Activated CD4-positive, CD25-positive, alpha-beta regulatory T cell treated with anti-CD3 and anti-CD28 coated beads, Interleukin-2, amount 50 U/mL, for 72 hours (primary cell): ENCODE measurements at places on chromosomes 6 and 20.

GRCh38 chr20:33697129-33697528 is 10.9 kb upstream of the E2F1 start:
- DNase-seq, result no peak

DNA sequence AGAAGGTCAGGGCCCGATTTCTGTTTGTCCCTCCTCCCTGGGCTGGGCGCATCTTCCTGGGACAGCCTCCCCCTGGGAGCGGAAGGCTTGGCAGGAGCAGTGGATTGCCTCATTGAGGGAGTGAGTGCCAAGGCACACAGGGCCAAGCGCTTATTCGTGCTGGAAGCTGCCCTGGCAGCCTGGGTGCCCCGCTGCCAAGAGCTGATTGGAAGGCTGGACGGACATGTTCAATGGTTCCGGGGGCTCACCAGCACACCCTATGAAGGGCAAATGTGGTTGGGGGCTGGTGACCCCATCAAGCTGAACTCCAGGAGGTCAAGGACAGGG is 10.3 kb upstream of the ZNF831 start:
- no peak for DNase-seq

- peak; percentile 40 for DNase-seq
These were observed 30.0 kb upstream of the ZNF217 start for GRCh38 chr20:53623454-53624211.

GRCh38 chr6:40582892-40583291 is 4.3 kb downstream of the LRFN2 start:
- DNase-seq, result no peak

GRCh38 chr20:38838326-38838725 is 32.8 kb downstream of the PPP1R16B start:
- no peak for DNase-seq

- DNase-seq, result no peak
These were observed 922.8 kb downstream of the QKI start for GRCh38 chr6:164337024-164337924.

- peak; percentile 44 for DNase-seq
These were observed 112.6 kb upstream of the RALGAPA2 start for GRCh38 chr20:20824924-20825584.

- DNase-seq, result no peak
These were observed 347.1 kb upstream of the MANEA start for GRCh38 chr6:95230071-95230740.

DNA sequence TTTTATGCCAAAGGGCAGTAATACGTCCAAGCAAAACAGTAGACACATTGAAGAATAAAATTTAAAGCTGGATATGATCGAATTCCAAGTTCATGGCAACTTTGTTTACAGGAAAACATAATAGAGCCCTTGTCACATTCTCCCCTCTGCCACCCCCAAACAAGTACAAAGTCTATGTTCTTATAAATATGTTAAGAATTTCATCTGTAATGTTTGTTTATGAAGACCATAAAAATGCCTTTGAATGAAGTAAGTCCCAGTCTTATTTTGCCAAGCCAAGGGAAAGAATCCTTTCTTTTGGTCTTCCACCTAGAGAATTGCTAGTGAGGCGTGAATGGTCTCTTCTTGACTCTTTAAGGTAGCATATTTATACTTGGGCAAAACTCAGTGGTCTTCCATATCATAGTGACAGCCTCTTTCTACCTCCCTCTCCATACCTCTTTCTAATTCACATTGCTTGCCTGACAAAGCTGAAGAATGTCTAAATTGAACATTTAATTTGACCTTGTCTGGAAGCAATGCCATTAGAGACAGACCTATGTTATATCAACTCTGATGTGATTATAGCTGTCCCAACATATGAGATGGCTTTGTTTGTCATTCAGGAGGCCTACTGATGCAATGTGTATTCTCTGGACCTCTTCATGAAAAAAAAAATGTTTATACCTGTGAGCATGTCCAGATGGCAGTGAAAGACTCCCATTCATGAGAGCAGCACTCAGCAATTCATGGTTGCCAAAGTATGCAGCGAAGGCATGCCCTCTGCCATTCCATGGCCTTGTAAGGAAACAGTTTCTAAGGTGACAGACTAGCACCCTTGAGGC is 70.6 kb upstream of the CCN2 start:
- no peak for DNase-seq

DNA sequence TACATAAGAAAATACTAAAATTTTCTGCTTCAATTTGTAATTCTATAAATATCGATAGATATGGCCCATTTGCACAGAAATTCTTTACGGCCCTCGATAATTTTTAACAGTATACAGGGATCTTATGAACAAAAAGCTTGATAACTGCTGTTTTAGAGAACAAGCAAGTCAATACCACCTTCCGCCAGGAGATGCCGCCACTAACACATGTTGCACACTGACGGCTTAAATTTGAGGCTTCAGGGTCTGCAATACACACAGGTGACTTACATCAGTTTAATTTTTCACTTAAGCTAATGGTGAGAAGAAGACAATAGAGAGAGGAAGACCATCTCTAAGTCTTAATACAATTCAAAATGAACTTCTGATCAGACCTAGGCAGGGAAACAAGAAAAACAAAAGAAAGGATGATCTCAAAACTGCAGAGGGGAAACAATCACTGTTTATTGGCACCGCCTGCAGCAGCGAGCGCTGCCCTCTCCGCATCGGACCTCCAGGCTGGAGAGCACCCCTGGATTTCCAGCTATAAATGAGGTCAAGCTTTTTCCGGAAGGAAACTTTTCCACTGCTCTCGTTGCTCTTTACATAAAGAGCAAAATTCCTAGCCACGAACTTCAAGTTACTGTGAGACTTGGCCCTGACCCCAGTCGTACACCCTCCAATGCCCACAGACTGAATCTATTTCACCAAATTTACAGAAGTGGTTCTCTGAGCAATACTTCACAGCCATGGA is 53.9 kb downstream of the OTOR start:
- DNase-seq, result peak; percentile 56

DNA sequence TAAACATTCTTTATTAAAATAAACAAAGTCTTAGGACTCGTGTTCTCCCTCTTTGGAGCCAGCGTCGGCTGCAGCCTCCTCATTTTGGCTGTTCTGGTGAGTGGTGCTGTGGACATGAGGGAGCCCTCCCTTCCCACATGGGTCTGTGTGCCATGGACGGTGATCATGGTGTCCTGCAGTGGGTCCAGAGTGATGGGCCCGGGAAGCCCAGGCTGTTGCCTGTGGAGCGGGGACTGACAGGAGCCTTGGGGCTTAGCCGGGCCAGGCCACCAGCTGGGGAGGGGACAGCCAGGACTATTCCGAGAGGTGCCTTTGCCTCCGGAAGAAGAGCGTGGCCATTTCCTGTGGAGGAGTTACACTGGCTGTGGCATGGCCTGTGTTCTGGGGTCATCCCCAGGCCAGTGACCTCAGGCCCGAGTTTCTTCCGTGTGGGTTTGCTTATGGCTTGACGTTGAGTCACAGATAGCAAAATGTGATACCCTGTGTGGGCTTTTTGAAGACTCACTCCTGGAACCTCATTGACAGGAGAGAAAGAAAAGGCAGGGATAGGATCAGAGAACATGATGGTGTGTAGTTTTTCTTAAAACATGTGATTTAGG is 153.4 kb downstream of the DTNBP1 start:
- DNase-seq, result no peak

DNA sequence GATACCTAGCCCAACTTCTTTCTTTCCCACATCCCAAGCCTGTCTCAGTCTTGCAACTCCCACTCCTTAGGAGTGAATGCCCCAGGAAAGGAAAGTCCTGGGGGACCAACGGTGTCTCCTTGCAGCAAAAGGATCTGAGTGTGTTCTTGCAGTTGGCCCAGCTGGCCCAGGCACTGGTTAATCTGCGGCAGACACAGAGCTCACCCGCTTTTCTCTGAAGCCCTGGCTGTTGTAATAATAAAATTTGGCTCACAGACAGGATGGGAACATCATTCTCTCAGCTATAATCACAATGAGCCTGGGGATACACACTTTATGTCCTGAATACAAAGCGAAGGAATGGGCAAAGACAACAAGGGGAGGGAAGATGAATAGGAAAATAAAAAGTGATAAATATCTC is 287.0 kb upstream of the PRND start:
- DNase-seq, result no peak

GRCh38 chr6:25366903-25367545 is 87.8 kb downstream of the CARMIL1 start:
- no peak for DNase-seq

DNA sequence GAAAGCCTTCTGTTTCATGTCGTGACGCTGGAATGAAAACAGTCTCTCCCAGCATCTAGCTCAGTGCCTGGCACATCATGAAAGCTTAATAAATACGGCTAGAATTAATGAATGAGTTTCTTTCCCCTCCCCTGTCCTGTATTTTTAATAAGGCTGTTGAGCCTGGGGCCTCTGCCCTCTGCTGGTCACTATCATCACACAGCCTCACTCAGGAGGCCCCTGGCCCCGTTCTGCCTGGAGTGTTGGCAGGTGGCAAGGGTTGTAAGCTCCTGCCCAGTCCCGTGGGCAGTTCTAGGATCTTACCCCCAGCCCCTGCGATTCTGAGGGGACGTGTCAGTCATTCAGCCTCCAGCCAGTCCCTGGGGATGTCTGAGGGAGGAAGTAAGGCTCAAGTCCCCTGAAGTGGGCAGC is 41.4 kb downstream of the PHACTR3 start:
- no peak for DNase-seq

GRCh38 chr6:121523628-121524027 is 88.2 kb downstream of the GJA1 start:
- DNase-seq, result no peak

- no peak for DNase-seq
These were observed 222.5 kb downstream of the FRK start for GRCh38 chr6:115838216-115838615.

GRCh38 chr6:105875974-105876640 is 210.0 kb upstream of the PRDM1 start:
- no peak for DNase-seq

- DNase-seq, result no peak
These were observed 19.0 kb downstream of the REM1 start for GRCh38 chr20:31494131-31494530.

GRCh38 chr6:57183336-57183735 is 11.2 kb downstream of the BAG2 start:
- no peak for DNase-seq

- no peak for DNase-seq
These were observed 3.5 kb downstream of the C20orf204 start for GRCh38 chr20:64039293-64040160.

DNA sequence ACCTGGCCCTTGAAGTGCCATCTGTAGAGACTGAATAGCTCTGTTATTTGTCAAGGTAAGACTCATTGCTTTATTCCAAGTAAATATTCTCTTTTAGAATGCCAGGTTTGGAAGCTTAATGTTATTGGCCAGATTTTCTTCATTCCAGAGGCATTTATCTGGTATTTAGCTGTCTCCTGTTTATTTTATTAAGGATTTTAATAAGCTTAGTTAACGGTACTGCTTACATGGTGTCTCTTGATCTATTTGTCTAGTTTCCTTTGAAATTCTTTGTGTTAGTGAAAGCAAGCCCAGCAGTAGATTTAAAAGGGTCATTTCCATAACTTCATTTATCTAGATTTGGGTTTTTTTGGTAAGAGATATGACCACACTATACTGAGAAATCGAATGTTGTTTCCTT is 7.7 kb downstream of the RALY start:
- no peak for DNase-seq

DNA sequence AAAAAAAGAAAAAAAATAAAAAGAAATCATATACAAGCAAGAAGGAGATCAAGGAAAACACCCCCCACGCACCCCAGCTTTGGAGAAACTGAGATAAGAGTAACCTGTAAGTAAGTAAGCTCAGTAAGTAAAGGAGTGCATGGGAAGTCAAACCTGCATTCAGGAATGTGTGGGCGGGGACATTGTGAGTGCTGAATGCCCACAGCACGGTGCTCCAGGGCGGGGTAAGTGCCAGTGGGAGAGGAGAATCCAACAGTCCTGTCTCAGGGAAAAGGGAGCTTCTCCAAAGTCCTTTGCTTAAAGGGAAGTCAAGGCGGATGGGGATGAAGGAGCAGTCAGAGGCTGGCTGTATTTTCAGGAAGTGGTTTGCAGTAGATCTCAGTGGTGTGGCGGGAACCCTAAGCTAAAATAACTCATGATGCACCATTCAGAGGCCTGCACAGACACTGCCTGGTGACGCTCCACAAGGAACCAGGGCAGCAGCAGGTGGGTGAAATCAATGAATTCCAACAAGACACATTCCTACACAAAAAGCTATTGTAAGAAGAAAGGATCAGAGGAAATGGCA is 368.0 kb downstream of the QKI start:
- DNase-seq, result no peak

- no peak for DNase-seq
These were observed 45.6 kb downstream of the ADGRF5 start for GRCh38 chr6:46876126-46876525.

- no peak for DNase-seq
These were observed 24.8 kb upstream of the SPDEF start for GRCh38 chr6:34580707-34581560.

- no peak for DNase-seq
These were observed 20.4 kb upstream of the MCUR1 start for GRCh38 chr6:13834790-13835189.

DNA sequence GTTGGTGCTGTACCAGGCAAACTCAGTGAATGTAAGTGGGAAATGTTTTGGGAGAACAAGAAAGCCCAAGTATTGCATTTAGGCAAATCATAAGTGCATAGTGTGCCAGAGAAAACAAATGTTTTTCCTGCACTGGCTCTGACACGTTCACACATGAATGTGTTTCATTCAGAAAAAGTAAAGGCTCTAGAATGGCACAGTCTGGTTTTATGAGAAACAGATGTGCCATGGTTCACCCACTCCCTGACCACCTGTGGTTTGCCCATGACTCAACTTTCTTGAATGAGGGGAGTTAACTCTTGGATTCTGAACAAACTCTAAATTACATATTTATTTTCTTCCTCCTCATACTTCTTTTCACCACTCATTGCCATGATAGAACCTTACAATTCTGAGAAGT is 126.9 kb downstream of the KCNQ5 start:
- DNase-seq, result no peak

GRCh38 chr6:47161176-47161687 is 119.1 kb upstream of the ADGRF1 start:
- no peak for DNase-seq

GRCh38 chr6:139230391-139230840 is 61.4 kb downstream of the TXLNB start:
- DNase-seq, result no peak

DNA sequence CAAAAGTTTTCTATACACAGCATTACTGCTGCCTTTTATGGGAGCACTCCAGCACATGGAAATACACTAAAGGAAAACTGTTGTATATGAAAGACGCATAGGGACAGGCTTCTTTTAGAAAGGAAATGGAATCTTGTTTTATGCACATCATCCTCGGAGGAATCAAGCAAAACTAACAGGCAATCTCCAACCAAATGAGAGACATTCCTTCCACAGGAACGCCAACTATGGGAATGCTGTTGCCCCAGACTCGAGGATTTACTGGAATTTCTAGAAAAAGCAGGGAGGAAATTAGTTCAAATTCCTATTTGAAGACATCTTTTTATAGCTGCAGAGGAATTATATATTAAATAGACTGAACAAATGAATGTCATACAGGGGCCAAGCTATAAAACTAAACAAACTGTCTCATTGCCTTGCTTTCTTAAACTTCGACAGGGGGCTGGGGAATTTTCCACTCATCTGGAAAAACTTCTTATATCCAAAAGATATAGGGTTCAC is 52.2 kb downstream of the LYRM4 start:
- no peak for DNase-seq

GRCh38 chr6:45772886-45773495 is 242.7 kb downstream of the CLIC5 start:
- DNase-seq, result no peak
